ENCODE measurements at places on chromosomes 5 and 9.

DNA sequence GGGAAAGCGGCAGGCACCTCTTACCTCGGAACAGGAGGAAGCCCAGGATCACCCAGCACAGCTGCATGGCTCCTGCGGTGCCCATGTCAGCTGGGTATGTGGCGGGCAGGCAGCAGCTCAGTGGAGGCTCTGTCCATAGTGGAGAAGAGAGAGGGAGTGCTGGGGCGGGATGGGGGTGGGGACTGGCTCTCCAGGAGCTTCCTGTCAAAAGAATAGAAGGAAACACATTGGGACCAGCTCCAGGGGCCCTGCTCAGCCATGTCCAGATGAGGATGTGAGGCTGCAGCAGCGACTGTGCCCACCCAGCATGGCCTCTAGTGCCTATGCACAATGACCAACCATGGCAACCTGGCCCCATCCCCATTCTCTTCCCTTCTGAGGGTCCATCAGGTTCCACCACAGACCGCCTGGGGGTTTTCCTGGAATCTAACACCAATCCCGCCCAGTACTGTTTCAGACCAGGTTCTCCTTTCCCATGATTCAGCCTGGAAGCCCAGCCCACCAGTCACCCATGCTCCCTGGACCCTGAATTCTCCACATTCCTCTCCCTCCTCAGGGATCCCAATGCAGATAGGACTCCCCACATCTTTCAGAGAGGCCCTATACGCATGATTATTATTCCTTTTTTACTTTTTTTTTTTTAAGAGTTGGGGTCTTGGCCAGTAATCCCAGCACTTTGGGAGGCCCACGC is at the start of gene ECSCR:
Gene ECSCR (minus strand): TSS at position 158 of the 691 bp plus-strand sequence. CDS start 73 bp downstream, at position 85.
- DNase-seq = no peak

DNA sequence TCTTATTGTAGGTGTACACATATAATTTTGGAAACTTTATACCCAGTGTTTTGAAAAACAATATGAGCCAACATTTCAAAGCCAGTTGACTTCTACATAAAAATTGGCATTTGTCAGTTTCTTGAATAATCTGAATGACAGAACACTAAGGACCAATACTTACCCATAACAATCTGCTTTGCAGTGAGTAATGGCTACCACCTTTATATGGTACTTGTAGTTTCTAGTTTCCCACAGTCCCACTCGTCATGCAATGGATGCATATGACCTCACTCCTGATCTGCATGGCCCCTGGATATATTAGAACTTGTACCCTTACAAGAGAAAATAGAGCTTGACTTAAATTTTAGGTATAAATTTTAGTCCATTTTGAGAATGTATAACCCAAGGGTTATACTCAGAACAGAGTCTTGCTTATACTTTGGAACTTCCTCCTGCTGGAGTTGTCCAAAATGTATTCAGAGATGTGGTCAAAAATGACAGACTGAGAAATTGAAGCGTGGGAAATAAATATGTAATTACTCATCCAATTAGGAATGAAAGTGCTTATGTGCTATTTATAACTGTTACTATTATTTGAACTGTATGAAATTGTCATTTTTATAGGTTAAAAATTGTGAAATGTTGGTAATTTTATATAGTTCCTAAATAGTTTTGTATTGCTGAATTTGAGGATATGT is 19.5 kb downstream of the XRCC4 start:
- DNase-seq = no peak

- no peak for DNase-seq
Measured at GRCh38 chr9:134458207-134459108, 132.2 kb downstream of the RXRA start.

GRCh38 chr5:5304361-5305020 is 118.0 kb upstream of the ICE1 start:
- DNase-seq = no peak

DNA sequence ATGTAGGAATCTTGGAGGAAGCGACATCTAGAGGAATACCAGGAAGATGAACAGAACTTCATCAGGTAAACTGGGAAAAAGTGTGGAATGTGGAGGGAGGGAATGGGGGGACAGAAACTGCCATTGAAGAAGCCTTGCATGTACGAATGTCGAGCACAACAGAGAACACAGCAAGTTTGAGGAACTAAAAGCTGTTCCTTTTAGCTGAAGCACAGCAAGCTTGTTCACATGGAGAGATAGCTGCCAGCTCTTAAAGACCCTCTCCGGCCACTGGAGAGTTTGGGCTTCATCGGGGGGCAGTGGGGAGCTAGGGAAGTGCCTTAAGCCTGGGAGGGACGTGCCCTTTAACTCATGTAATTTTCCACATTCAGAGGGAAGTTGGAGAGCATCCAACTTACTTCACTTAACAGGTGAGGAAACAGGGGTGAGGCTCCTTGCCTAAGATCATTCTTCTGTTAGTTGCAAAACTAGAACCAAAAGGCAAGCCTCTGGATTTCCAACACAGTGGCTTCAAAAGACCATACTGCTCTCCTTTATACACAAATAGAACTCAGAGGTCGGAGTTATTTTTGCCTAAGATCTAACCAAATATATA is 2.3 kb upstream of the CYFIP2 start:
- DNase-seq = no peak

GRCh38 chr5:131171276-131171810 is 599 bp downstream of the LYRM7 start:
- DNase-seq = peak; percentile 6

DNA sequence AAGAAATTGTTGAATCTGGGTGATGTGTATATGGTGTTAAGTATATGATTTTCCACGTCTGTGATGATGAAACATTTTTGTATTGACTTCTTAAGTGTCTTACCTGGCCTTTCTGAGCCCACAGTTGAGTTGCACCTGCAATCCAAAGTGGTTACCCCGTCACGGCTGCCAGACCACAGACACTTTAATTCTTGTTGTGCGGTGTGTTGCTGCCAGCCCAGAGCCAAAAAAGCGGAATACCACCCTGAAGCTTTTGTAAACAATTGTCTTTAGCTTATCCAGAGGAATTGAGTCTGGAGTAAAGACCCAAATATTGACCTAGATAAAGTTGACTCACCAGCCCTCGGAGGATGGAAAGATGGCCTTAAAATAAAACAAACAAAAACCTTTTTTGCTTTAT is 35.1 kb downstream of the MTAP start:
- no peak for DNase-seq

- DNase-seq = no peak
Measured at GRCh38 chr5:152568016-152568415, 162.9 kb upstream of the NMUR2 start.

DNA sequence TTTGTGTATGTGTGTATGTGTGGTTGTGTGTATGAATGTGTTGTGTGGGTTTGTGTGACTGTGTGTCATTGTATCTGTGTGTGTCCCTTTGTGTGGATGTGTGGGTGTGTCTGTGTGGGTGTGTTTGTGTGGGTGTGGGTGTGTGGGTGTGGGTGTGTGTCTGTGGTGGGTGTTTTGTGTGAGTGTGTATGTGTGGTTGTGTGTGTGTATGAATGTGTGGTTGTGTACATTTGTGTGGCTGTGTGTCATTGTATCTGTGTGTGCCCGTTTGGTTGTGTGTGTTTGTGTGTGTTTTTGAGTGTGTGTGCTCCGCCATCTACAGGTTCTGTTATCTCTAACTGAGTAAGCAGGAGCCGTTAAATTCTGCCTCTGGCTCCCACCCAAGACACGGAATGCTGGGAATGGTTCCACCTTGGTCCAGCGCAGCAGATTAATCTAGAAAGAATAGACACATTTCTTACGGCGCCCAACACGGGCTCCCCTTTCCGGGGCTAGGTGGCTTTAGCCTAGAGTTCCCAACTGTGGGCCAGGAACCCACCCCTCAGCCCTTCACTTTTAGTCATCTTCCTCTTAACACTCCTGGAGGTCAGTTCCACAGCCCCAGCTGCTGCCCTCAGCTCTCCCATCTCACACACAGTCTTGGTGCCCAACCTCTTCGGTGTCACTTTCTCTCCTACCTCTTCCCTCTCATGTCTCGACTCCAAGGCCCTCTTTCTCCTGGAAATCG is 197.1 kb downstream of the TTLL11 start:
- DNase-seq = peak; percentile 25

DNA sequence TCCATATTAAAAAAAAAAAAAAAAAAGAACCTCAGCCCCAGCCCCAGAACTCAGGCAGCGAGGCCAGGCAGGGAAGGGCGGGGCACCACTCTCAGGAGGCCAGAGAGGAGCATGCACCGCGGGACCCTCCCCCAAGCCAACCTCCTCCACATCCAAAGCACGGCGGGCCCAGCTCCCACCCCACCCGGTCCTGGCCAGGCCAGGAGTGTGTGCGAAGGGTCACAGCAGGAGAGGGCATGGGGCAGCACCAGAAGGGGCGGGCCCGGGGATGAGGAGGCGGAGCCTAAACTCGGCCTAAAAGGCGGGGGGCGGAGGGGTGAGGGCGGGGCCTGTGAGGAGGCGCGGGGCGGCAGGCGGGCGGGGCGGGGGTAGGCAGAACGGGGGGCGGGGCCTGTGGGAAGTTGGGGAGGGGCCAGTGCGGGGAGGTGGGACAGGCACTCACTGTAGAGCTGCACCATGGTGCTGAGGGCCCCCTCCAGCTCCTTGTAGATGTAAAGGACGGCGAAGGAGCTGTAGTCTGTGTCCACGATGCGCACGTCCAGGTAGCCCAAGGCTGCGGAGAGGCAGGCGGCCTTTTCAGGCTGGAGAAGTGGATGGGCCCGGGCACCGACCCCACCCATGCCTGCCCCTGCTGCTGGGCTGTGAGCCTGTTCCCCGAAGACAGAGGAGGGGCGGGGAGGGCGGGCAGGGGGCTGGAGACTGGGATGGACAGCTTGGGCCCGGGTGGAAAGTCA is 1.2 kb downstream of the LCN15 start:
- peak; percentile 54 for DNase-seq

DNA sequence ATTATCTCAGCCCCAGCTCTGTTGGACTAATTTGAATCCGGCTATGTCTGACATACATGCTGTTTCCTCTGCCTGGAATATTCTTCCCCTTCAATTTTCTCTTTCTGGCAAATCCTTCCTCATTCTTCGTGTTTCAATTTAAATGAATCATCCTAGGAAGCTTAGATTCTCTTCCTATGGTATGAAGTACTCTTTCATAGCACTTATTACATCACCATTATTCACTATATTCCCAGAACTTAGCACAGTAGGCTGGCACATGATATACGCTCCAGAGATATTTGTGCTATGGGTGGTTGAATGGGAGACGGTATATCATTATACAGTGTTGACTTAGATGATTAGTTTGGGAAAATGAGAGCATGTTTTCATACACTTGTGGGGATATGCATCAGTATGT is 91.0 kb upstream of the JAK2 start:
- DNase-seq = no peak

- DNase-seq = no peak
Measured at GRCh38 chr9:21964925-21965385, 29.2 kb downstream of the CDKN2A start.

DNA sequence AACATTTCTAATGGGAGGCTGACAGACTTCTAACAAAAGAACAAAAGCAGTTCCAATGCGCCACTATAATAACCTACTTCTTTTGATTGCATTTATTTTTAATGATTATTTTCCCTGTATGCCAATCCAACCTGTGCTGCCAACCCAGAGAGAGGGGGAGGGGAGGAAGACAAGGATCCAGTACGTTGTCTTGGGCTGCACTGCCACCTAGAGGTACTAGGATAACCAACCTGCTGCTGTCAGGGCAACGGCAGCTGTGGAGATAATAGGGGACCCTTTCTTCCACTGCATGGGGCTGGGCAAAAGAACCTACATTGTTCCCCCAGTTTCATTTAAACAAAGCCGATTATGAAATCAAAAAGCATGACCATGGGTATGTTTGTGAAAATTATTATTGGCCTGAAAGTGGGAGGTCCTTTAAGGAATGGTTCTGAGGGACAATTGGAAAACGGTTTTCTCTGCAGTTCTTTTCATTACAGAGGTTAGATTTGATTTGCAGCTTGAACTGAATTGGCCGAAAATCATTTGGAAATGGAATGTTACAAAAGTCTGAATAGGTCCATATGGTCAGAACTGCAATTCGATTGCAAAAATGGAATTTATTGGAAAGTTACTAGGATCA is 101.3 kb downstream of the RASEF start:
- DNase-seq = peak; percentile 75

- peak; percentile 11 for DNase-seq
Measured at GRCh38 chr5:60148366-60148765, 254.8 kb upstream of the PDE4D start.

- DNase-seq = peak; percentile 55
Measured at GRCh38 chr5:65721050-65721719, 724 bp downstream of the SGTB start.

- no peak for DNase-seq
Measured at GRCh38 chr5:103340717-103341388, 82.3 kb downstream of the MACIR start.

DNA sequence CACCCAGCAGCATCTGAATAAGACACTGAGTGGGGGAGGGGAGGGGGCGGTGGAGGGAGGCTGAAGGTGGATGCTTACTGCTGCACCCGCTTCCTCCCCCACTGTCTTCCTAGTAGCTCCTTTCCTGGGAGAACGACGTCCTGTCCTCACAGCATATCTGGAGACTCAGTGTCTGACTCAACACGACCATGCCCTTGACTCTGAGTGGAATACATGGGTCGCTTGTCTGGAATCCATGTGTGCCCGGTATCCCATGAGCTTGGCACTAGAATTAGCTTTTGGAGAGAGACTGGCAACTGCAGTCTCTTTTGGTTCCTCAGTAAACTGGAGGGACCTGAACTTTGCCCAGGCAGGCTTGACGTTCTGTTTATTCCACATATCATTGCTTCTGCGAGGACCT is 125.4 kb upstream of the FAM120A start:
- DNase-seq = no peak

- DNase-seq = no peak
Measured at GRCh38 chr9:38526591-38526990, 93.8 kb downstream of the ANKRD18A start.
